PC-9 (cell line): ENCODE measurements at places on chromosomes 12 and 14. TPM values are rescaled to one million over a fixed set of nuclear protein-coding genes. Genes with fewer than 3 reads are reported as not detected.

The IL31 gene
- not detected in 2 replicates for total RNA-seq

The PPM1H gene
- 11.4 and 13.5 TPM in 2 replicates for total RNA-seq

The RAPGEF3 gene
- 4.1 and 5.7 TPM in 2 replicates for total RNA-seq

The NOVA1 gene
- total RNA-seq = 0.68 and 1.1 TPM in 2 replicates

The KRT75 gene
- not detected in 2 replicates for total RNA-seq

- H3K27ac ChIP-seq = peak overlapping the region; percentile 93; the same call in 1 of the 2 replicates
- H3K36me3 ChIP-seq = no peaks in the 10 kb centered on the region
- no peaks in the 10 kb centered on the region for H3K27me3 ChIP-seq
- peaks cover 93% of the 10 kb centered on the region for H3K4me1 ChIP-seq
- H3K4me3 ChIP-seq = no peak overlapping the region
Measured at GRCh38 chr14:77006132-77006531, 22.4 kb downstream of the IRF2BPL start.

- no peak overlapping the region for H3K4me3 ChIP-seq
- no peak overlapping the region for H3K27ac ChIP-seq
- H3K4me1 ChIP-seq = no peaks in the 10 kb centered on the region
- H3K36me3 ChIP-seq = peaks cover 12% of the 10 kb centered on the region; the same call in 1 of the 2 replicates
Measured at GRCh38 chr14:55301437-55302121, 30.4 kb downstream of the FBXO34 start.

DNA sequence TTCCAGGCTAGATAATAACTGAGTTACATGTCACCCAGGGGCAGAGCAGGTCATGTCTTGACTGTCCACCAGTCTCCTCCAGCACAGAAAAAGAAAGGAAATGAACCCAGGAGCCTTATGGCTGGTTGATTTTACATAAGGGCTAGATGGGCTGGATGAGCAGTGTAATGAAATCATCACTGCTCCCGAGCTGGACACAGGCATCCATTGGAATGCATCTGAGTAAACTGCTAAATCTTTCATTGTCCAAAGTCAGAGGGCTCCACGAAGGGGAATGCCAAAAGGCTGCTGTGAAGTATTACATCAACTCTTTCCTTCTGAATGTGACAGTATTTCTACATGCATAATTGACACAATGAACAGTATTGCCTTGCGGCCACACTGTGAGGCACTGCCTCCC lies 30.1 kb upstream of the TSPAN11 start:
- no peak for DNase-seq
- peaks cover 16% of the 10 kb centered on the region for H3K27me3 ChIP-seq
- H3K4me1 ChIP-seq = no peaks in the 10 kb centered on the region
- no peaks in the 10 kb centered on the region for H3K36me3 ChIP-seq

DNA sequence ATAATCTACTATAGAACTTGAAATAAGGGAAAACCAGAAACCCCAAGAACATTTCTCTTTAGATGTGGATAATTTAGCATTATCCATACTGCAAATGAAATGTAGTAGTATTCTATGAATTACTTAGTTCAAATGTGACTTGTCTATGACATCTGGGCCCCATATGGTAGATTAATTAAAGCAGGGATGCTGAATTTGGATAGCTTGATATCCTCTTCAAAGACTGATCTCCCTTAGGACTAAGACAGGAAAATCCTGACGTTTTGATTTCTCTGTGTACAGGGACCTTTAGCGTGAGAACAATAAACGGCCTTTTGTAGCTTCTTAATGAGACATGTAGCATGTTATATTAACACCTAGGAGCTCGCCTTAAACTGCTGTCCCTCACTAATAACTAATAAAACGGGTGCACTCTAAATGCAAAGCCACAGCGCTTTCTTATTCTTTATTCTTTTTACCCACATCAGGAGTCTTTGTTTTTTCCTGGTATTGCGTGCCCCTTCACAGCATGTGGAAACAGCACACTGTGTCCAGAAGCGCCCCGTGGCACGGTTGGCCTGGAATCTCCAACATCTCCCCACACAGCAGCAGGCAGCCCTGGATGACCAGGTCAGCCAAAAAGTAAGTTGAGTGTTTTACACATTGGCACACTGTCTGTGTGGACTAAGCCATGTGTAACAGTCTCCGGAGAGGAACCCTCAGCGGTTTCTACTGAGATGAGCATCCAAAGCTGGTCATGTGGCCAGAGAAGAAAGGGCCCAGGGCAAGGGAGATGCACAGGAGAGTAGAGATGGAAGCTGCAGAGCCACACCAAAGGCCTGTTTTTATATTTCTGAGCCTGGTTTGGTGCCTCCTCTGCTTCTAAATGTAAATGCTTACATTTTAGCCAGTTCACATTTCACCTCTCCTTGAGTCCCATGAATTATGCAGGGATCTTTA lies 93.1 kb downstream of the SRGAP1 start:
- H3K27me3 ChIP-seq = no peaks in the 10 kb centered on the region
- peaks cover 9% of the 10 kb centered on the region; the same call in 1 of the 2 replicates for H3K4me1 ChIP-seq
- no peak overlapping the region for H3K27ac ChIP-seq
- peaks cover 4% of the 10 kb centered on the region for H3K36me3 ChIP-seq
- no peak for DNase-seq

DNA sequence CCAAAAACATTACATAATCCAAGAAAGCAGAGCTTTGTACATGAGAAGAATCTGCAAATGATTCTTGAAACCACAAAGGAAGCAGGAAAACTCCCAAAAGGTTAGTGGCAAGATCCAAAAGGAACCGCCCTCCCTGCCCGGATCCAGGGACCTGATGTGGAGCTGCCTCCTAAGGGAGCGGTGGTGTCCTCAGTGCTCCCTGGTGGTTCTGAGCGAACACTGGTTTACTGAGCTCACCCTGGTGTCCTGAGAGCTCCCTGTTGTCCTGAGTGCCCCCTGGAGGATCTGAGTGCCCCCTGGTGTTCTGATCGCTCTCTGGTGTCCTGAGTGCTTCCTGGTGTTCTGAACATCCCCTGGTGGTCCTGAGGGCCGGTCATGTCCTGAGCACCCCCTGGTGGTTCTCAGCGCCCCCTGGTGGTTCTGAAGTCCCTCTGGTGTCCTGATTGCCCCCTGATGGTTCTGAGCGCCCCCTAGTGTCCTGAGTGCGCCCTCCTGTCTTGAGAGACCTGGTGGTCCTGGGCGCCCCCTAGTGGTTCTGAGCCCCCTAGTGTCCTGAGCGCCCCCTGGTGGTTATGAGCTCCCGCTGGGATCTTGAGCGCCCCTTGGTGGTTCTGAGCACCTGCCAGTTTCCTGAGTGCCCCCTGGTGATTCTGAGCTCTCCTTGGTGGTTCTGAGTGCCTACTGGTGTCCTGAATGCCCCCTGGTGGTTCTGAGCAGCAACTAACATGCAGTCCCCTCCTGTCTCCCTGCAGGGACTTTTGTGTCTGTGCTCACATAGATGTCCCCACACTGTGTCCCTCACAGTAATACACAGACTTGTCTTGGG lies 891.1 kb downstream of the TMEM121 start:
- no peaks in the 10 kb centered on the region for H3K36me3 ChIP-seq
- H3K4me1 ChIP-seq = no peaks in the 10 kb centered on the region
- no peak for DNase-seq
- no peak overlapping the region for H3K27ac ChIP-seq
- H3K27me3 ChIP-seq = no peaks in the 10 kb centered on the region

DNA sequence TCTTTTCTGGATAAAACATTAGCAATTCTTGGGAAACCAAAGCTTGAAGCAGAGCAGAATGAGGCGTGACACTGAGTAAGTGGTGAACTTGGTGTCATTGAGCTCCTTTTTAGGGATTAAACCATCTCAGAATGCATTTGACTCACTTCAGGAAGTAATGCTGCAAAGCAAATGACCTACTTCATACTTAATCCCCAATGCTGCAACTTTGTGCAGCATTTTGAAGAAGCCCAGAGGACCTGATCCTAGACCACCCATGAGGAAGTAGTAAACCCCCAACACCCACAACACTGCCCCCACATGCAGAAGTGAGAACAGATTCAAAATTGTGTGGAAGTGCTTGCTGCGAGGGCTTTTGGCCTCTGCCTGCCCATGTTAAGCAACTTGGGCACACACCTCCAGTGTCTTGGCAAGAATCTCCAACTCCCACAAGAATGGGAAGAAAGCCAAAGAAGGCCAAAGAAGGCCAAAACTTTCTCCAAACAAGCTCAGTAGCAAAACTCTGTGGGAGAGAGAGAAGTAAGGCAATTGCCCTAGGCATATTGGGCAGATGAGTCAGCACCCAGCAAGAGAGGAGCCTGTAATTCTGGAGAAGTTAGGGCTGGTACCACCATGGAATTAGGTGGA lies 69.2 kb upstream of the ETV6 start:
- no peaks in the 10 kb centered on the region for H3K27me3 ChIP-seq
- H3K4me1 ChIP-seq = peaks cover 54% of the 10 kb centered on the region
- H3K27ac ChIP-seq = peak overlapping the region; percentile 94
- H3K4me3 ChIP-seq = no peak overlapping the region
- no peaks in the 10 kb centered on the region; the same call in 1 of the 2 replicates for H3K36me3 ChIP-seq
- peak; percentile 91 for DNase-seq

GRCh38 chr12:44088647-44089046 lies 252.8 kb downstream of the TMEM117 start:
- H3K27me3 ChIP-seq = no peaks in the 10 kb centered on the region
- DNase-seq = no peak
- no peaks in the 10 kb centered on the region for H3K4me1 ChIP-seq
- H3K27ac ChIP-seq = no peak overlapping the region
- H3K4me3 ChIP-seq = no peak overlapping the region
- H3K36me3 ChIP-seq = no peaks in the 10 kb centered on the region

DNA sequence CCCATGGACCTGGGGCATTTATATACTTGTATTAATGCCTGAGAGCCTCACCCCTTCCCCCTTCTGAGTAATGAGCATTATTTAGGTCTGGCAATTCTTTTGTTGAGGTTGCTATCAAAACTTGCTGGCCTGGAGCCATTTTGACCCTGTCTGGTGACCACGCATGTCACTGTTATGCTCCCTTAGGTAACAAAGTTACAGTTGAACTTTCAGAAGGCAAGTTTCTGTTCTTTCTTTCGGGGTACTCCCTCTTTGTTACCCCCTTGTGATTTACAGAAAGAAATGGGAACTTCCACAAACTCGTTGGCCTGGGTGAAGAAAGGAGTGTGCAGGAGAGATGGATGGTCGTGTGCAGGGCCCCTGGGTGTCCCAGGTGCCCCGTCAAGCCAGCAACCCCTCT lies 305.4 kb downstream of the DPF3 start:
- H3K36me3 ChIP-seq = no peaks in the 10 kb centered on the region
- DNase-seq = no peak
- peaks cover 23% of the 10 kb centered on the region for H3K27me3 ChIP-seq
- H3K27ac ChIP-seq = no peak overlapping the region

DNA sequence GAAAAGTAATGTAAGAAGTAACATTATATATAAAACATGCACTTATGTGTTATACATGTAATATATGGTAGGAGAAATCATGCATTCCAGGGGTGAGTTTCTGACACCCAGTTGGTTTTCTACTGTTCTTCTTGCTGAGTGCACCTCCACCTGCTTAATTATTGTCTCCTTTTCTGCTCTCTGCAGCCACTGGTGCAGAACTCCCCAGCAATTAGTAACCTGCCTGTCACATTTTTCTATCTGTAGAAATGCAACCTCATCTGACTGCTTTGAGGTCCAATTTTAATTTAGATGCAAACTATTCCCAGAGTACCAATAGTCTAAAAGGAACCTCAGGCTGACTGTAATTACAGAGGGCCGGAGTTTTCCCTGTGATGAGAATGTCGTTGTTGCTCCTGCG lies 842.1 kb downstream of the AACS start:
- no peak overlapping the region for H3K4me3 ChIP-seq
- H3K36me3 ChIP-seq = no peaks in the 10 kb centered on the region
- no peak overlapping the region for H3K27ac ChIP-seq

DNA sequence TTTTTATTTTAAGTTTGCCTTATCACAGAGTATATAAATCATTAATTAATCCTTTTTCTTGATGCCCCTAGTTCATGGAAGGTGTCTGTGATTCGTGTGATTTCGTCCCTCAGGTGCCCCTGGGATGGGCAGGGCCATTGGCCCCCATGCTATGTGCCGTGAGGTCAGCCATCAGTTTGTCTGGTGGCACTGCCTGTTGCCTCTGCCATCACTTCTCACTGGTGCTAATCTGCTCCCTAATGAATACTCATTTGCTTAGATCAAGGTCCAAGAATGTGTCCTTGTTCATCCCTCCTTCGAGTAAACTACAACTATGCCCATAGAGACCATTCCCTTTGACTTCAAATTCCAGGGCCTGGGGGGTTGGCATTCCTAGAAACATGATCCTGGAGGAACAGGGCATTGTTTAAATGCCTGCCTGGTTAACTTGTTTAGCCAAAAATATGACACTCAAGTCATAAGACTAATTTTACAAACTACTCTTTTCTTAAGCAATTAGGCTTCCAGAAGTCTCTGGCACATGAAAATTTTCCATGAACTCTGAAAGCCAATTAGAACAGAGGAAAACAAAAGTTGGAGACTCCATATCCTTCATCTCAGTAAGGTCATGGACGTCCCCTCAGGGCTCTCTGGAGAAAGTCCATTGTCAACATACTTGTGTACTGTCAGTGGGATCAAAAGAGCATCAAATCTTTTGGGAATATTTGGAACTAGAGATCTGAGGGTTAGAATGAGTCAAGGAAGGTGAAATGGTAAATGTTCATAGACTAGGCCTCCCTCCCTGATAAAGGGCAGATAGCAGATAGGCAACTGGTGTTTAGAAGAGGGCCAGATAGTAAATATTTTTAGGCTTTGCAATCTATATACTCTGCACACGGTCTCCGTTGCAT lies 90.9 kb upstream of the PLXNC1 start:
- DNase-seq = peak; percentile 5
- H3K27me3 ChIP-seq = no peaks in the 10 kb centered on the region
- no peaks in the 10 kb centered on the region for H3K36me3 ChIP-seq
- H3K27ac ChIP-seq = no peak overlapping the region
- no peak overlapping the region for H3K4me3 ChIP-seq

DNA sequence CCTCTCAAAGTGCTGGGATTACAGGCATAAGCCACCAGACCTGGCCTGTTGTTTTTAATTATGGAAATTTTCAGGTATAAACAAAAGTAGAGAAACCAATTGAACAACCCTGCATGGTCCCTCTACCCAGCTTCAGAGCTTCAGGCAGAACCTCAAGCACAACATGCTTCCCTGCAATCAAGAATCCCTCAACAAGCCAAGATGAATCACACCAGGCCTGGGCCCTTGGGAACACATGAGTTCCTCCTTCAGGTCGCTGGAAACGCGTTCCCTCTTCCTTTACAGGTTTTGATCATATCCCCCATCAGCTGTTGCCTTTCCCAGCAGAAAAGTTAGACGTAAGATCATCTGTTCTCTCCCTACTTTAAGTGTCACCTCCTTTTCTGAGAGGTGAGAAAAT lies 20.5 kb upstream of the CORO1C start:
- no peak overlapping the region for H3K27ac ChIP-seq
- H3K4me1 ChIP-seq = no peaks in the 10 kb centered on the region
- H3K27me3 ChIP-seq = no peaks in the 10 kb centered on the region
- no peak overlapping the region for H3K4me3 ChIP-seq

DNA sequence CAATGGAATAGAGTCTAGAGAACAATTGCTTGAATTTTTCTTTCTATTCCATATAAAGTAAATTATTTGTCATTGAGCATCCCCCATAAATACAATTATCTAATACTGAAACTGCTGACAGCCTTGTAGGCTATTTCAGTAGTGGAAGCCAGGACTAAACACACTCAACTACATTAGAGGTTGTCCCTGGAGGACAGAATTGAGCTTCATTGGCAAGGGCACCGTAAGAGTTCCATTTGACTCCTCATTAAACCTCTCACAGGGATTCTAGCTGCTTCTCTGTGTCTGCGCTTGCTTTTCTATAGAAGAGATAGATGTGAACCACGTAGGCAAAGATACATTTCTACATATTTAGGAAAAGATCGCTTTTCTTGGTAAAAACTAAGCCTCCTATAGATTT lies 3.5 kb upstream of the PTPRO start:
- DNase-seq = no peak
- no peak overlapping the region for H3K4me3 ChIP-seq
- no peaks in the 10 kb centered on the region for H3K4me1 ChIP-seq
- H3K27ac ChIP-seq = no peak overlapping the region
- no peaks in the 10 kb centered on the region for H3K36me3 ChIP-seq
